Thymus (tissue), 14 donors: ENCODE measurements at places on chromosomes 1 and 21.

GRCh38 chr1:108877348-108878159 lies 769 bp downstream of the GPSM2 start:
- DNase-seq: no peak

GRCh38 chr1:39691383-39692151 lies at the start of gene HPCAL4:
HPCAL4 (minus strand) TSS chr1:39691433; CDS start chr1:39684603, 6,830 bp downstream.
- DNase-seq: peak; percentile 52

DNA sequence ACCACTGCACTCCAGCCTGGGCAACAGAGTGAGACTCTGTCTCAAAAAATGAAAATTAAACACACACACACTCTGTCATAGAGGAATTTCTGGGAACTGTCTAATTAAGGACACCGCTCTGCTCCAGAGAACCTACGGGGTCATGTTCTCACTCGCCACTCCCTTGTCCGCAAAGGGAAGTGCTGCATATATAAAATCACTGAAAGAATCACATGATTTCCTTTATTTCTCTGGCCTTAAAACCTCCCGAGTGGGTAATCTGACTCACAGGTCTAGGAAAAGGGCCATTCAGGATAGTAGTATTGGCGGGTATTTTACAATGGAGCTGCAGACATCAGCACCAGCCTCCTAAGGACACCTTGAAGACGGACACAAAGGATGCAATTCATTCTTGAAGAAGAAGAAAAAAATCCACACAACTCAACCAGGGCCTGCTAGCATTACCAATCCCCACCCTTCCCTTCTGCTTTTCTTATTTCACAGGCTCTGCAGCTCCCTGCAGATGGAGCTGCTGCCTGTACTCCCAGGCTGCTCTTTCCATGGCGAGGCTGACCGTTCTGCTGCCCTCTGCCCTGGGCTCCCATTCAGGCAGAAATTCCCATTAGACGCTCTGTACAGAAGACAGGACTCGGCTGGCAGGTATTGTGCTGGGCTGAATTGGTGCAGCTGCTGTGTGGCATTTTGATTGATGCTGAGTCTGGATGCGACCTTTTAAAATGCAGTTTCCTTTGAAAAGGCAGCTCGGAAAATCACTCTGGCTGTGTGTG lies 53.3 kb upstream of the FAM89A start:
- no peak for DNase-seq

DNA sequence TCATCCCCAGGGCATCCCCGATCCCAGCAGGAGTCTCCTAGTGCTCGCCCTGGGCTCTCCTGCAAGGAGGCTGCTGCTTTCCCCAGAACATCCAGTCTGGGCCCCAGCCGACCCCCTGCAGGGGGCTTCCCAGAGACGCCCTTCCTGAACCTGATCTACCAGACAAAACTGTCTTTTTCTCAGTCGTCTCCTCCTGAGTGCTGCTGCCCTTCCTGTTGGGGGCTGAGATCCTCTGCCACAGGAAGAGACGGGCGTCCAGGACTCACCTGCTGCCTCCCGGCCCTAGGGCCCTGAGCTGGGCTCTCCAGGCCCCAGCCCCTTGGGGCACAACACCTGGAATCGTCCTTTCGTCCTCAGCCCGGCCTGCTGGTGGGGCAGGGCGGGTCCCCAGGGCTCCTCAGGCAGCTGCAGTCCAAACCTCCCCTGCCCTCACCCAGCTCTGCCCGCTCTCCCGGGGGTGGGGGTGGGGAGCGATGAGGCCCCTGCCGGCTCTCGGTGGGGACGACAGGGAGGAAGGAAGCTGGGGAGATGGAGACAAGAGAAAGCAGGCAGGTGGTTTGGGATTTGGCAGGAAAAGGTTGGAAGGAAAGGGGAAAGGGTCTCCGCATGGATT lies 36.9 kb downstream of the TP73 start:
- DNase-seq: no peak
